DMS79 treated with DMSO at 0.1 percent for 48 hours (cell line): ENCODE measurements at places on chromosomes 13 and 19.

DNA sequence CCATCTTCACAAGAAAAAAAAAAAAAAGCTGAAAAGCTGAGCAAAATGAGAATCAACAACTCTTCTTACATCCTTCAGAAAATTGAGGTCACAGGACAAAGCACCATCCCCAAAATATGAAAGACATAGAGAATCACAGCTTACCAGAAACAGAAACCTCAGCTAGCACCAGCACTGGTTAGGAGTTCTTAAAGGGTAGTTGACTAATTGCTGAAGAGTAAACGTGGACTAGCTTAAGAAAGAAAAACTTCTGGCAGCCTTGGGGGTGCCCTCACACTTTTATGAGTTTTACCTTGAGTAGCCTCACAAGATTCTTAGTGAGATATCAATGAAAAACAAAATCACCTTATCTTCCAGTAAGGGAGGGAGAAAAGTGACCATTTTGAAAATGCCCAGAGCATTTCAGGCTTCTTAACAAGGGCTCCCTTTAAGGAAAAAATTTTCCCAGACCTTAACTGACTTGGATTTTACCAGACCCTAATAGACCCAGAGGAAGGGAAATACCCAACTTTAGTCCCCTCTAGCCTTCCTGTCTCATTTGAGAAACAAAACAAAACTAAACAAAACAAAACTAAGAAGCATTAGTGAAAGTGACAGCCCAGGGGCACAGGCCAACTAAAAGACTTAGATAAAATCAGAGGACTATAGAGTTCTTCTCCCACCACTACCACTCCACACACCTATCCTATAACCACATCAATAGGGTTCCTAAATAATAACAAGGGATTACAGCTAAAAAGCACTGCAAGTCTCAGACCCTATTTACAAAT lies 888.6 kb downstream of the DIAPH3 start:
- DNase-seq: no peak

DNA sequence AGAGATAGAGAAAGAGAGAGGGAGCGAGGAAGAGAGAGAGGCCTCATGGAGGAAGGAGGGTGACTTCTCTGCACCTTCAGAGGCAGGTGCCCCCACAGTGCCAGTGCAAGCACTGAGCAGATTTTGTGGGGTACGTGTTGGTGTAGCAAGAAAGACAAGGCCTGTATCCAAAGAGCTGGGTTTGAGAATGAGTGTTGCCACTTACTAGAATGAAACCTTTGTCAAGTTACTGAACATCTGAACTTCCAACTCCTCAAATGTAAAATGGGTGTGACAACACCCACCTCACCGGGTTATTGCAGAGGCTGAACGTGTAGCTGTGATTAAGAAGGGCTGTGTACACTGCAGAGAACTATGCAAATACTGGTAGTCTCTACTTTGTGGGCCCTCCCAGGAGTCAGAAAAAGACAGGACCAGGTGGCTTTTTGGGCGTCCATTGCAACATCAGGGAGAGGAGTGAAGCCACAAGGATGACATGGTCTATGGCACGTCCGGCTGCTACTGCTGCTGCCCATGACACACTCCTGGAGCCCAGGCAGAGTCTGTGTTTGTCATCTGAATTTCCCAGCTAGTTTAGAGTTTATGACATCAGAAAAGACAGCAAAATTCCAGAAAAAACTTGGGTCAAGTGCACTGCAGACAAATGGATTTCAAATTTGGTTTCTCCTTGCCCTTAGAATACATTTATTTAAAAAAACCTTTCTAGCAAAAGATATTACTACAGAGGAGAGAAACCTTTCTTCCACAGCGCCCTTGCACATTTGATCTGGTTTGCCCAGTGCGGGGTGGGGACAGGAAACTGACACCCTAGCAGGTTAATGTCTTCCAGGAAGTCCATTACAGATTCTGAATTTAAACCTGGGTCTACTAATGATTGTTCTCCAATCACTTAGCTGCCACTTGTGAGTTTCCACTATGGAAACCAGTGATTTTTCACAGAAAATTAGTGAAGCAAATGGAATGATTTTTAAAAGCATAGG lies 54.0 kb upstream of the ATP12A start:
- DNase-seq: no peak

DNA sequence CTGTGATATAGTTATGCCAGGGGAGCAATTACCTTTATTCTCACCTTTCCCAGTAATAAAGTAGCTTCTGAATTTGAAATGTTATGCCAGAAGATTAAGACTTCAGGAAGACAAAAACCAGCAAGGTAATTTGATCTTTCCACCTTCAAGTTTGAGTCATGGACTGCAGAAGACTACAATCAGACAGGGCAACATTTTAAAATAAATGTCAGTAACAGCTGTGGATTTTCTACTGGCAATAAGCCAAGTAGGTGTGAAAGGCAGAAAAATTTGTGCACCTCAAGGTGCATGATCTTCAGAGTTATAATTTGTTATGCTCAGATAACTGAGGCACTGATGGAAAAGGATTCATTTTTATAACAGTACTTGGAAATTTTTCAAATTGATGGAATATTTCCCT lies 54.9 kb downstream of the SLITRK1 start:
- no peak for DNase-seq

GRCh38 chr19:18987456-18987855 lies 45.9 kb downstream of the SUGP2 start:
- no peak for DNase-seq

DNA sequence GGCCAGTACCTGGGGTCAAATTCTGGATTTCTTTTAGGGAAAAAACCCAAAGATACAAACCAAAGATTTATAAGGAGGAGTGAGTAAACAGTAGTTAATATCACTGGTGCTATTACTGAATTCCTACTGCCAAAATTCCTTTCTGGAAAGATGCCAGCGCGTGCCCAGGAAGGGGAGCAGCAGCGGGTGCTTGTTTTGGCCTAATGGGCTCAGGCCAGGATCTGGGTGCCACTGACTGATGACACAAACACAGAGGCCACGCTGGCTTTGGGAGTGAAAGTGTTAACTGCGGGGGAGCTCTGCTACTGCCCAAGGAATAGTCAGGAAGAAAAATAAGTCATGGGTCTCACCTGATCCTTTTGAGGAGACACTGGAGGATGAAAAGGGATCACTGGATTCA lies 61.2 kb downstream of the KLF2 start:
- no peak for DNase-seq

GRCh38 chr19:7787141-7787540 lies 24.1 kb downstream of the CLEC4M start:
- DNase-seq: no peak

- DNase-seq: no peak
Measured at GRCh38 chr19:29800100-29800825, 11.5 kb upstream of the CCNE1 start.

DNA sequence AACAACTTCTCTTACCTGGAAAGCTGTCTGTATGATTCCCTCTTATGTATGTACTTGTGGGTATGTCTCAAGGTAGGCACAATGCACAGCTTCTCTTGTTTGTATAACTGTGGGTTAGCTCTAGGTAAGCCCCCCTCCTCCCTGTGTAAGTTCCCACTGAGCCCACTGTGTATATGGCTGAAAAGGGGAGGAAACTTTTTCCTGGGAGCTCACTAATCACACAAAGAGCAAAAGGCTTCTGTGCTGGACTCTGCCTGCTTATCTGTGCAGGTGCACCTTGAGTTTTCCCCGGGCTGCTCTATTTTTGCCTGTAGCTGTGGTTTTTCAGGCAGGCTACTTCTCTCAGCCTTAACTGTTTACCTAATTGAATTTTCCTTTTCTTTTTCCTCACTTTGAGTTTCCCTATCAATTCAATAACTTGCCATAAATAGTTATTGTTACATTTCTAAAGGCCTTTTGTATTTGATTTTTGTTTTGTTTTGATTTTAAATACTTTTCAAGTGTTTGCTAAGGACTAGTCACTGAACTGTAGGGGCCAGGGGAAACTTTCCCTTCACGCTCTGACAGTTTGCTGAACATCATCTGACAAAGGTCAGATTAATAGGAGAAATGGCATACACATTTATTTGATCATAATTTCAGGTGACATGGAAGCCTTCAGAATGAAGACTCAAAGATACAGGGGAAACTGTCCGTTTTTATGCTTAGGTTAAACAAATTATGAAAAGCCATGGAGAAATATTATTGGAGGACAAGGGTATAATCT lies 423.5 kb upstream of the ATXN8OS start:
- peak; percentile 8 for DNase-seq

DNA sequence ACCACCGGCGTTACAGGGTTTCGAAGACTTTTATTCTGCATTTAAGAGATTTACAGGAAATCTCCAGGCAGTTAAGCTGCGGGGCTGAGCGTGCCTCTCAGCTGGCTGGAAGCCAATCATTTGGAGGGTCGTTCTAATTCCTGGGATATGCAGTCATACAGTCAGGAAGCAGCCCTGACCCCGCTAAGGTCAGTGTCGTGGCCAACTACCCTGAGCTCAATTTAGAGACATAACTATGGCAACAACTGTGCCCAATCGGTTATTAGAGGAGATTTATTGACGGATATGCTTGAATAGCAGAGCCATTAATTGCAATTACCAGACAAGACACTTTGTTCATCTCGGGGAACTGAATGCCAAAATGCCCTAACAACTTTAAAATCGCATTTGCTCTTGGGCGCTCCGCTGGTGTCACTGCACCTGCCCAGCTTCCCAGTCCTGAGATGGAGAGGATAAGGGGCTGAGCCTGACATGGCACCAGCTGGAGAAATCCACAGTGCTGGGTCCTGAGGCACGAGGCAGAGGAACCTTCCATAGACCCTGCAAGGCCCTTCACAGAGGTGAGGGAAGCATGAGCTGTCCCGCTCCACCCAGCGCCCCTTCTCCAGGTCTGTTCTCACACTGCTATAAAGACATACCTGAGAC lies 15.1 kb upstream of the ZNF507 start:
- DNase-seq: no peak

DNA sequence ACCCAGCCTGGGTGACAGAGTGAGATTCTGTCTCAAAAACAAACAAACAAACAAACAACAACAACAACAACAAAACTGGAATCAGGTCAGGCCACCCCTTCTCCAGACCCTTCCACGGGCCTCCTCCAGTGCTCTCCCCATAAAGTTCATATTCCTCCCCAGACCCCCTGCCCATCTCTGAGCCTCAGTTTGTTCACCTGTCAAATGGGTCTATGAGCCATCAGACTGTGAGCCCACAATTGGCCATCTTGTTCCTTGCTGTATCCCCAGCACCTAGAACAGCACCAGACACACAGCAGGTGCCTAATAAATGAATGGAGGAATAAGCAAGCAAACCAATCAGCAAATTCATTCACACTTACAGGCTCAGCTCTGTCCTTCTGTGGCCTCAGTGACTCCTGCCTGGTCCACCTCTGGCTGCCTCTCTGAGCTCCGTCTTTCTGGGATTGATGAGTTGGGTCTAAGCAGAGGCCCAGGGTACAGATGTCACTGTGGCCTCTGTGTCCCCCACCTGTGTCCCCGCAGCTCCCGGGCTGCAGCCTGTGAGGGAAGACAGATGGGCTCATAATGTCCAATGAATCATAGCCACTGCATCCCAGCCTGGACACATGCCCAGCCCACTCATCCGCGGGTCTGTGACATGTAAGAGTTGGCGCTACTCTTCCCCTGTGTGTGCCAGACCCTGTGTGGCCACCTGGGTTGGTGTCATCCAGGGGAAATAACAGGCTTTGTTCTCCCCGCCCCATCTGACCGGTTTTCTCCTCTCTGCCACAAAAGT lies 19.6 kb upstream of the PTPRS start:
- DNase-seq: no peak
